ENCODE measurements at places on chromosomes 2 and 18. TPM values are rescaled to one million over a fixed set of nuclear protein-coding genes. Genes with fewer than 3 reads are reported as not detected.

GRCh38 chr2:54271843-54272627 lies 16.0 kb upstream of the TSPYL6 start:
- no peaks in the 10 kb centered on the region for H3K36me3 ChIP-seq
- no peak overlapping the region for H3K27ac ChIP-seq
- H3K27me3 ChIP-seq, result no peaks in the 10 kb centered on the region
- H3K4me1 ChIP-seq, result peaks cover 6% of the 10 kb centered on the region
- no peak overlapping the region for H3K4me3 ChIP-seq
- no peak for DNase-seq

DNA sequence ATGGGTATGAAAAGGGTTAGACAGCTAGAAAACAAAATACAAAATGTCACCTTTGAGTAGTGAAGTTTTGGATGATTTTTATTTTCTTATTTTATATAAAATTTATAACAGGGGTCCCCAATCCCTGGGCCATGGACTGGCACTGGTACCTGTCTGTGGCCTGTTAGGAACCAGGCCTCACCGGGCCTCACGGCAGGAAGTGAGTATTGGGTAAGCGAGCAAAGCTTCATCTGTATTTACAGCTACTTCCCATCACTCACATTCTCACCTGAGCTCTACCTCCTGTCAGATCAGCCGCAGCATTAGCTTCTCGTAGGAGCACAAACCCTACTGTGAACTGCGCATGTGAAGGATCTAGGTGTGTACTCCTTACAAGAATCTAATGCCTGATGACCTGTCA lies 202.8 kb upstream of the TWIST2 start:
- H3K4me1 ChIP-seq, result no peaks in the 10 kb centered on the region
- no peak for DNase-seq
- no peaks in the 10 kb centered on the region for H3K36me3 ChIP-seq
- peak overlapping the region; percentile 63 for H3K27ac ChIP-seq
- H3K27me3 ChIP-seq, result no peaks in the 10 kb centered on the region

GMCL1 gene
- 5.2 TPM for total RNA-seq

DNA sequence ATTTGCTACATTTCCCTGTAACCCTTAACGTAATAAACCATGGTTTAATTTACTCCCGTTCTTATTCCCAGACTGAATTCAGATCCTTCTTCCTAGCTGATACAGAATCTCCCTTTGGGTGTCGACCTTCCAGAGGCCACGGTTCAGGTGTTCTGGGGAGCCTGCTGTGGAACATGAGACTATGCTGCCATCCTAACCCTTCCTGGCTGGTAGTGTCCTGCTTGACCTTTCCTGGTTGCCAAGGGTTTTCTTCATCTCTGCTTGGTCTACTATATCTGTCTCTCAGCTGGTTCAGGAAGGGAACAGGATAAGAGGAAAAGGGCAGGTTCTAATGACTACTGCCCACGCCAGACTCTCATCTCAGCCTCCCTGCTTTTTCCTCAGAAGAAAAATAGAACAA lies 36.5 kb downstream of the STAT1 start:
- no peaks in the 10 kb centered on the region for H3K27me3 ChIP-seq
- H3K36me3 ChIP-seq, result no peaks in the 10 kb centered on the region
- H3K27ac ChIP-seq, result no peak overlapping the region
- peaks cover 49% of the 10 kb centered on the region for H3K4me1 ChIP-seq

DNA sequence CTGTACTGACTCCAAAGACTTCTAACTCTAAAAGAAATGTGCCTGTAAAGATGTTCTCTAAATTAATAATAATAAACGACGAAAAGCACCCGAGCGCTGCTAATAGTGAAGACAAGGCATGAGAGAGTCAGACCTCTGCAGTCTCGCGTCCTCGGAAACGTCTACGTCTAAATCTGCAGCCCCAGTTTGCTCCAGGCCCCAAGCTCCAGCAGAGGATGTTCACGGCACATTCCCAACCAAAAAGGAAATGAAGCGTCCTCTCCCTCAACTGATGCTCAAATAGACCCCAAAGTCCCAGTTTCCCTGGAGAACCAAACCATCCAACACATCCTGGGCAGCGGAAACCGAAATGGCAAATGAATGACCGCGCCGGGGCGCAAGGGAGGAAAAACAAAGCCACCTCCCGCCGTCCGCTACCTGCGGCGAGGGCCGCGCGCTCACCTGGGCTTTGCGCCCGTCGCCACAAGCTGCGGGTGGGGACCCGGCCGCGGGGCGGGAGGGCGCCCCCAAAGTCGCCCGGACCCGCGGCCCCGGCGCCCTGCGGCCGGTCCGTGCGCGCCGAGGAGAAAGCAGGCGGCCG lies 47.1 kb upstream of the CCDC150 start:
- H3K27me3 ChIP-seq, result no peaks in the 10 kb centered on the region
- H3K4me1 ChIP-seq, result no peaks in the 10 kb centered on the region
- peak; percentile 29 for DNase-seq
- H3K27ac ChIP-seq, result peak overlapping the region; percentile 91
- peak overlapping the region; percentile 80 for H3K4me3 ChIP-seq

DNA sequence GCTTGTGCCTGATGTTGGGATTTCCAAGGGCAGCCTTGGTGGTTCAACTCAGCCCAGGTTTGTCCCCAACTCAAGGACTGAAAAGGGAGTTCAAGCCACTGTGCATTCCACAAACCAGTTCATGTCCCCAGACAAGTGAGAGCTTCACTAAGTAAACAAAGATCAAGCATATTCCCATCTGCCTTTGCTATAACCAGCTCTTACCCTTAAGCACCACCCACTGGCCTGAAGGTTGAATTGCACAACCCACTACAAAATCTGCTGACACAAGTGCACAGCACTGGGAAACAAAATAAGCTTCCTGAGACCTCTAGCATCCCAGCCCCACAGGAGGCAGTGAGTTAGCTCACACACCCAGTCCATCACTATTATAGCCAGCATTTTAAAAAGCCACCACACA lies 516.7 kb downstream of the NR4A2 start:
- no peaks in the 10 kb centered on the region for H3K4me1 ChIP-seq
- no peak overlapping the region for H3K27ac ChIP-seq
- DNase-seq, result no peak
- H3K27me3 ChIP-seq, result no peaks in the 10 kb centered on the region
- H3K36me3 ChIP-seq, result no peaks in the 10 kb centered on the region

CNTNAP5 gene
- not detected for total RNA-seq

- H3K36me3 ChIP-seq, result no peaks in the 10 kb centered on the region
- no peaks in the 10 kb centered on the region for H3K4me1 ChIP-seq
- no peak for DNase-seq
- H3K27ac ChIP-seq, result no peak overlapping the region
Observed at GRCh38 chr2:36650031-36650829, 46.3 kb upstream of the VIT start.

PLA2R1 gene
- total RNA-seq, result 1.5 TPM

- no peak overlapping the region for H3K4me3 ChIP-seq
- no peaks in the 10 kb centered on the region for H3K27me3 ChIP-seq
- no peak overlapping the region for H3K27ac ChIP-seq
- no peaks in the 10 kb centered on the region for H3K36me3 ChIP-seq
- peak; percentile 11 for DNase-seq
- H3K4me1 ChIP-seq, result no peaks in the 10 kb centered on the region
Observed at GRCh38 chr2:72024451-72025175, 123.0 kb downstream of the CYP26B1 start.

- H3K4me3 ChIP-seq, result no peak overlapping the region
- H3K4me1 ChIP-seq, result no peaks in the 10 kb centered on the region
Observed at GRCh38 chr18:9906481-9906880, 7.3 kb upstream of the VAPA start.

DNA sequence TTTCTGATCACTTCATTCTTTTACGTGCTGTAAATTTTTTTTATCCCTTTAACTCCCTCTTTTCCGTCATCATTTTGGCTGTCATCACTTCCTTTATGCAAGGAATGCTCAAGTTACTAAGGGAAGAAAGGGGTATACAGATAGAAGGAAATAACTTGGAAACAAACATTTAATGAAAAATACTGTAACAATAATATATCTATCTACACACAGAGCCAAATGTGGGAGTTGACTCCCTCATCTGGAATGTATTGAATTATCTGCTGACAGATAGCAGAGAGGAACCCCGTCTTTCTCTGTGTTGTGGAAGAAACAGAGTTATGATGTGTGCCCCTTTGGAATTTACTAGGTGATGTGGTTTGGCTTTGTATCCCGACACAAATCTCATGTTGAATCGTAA lies 182.5 kb upstream of the NXPH2 start:
- no peak overlapping the region for H3K27ac ChIP-seq
- no peak overlapping the region for H3K4me3 ChIP-seq
- no peaks in the 10 kb centered on the region for H3K27me3 ChIP-seq
- no peaks in the 10 kb centered on the region for H3K4me1 ChIP-seq

- no peaks in the 10 kb centered on the region for H3K36me3 ChIP-seq
- no peak overlapping the region for H3K4me3 ChIP-seq
- H3K27me3 ChIP-seq, result no peaks in the 10 kb centered on the region
- DNase-seq, result no peak
- H3K27ac ChIP-seq, result no peak overlapping the region
Observed at GRCh38 chr2:170404846-170405245, 226.9 kb downstream of the MYO3B start.

DNA sequence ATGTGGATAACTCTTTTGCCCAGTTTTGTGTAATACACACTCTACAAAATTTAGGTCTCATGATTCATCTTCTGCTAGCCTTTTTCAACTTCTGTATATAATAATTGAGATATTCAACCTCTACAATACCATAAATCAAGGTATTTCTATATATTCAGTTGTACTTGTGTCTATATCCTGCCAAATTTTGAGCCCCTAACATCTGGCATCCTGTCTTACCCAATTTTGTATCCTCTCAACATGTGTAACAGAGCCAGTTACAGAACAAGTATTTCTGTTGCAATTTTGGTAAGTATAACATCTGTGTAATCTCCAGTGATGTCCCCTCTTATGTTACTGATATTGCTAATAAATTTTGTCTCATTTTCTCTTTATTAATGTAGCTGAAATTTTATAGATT lies 145.8 kb downstream of the TRIB2 start:
- H3K4me3 ChIP-seq, result no peak overlapping the region
- no peak overlapping the region for H3K27ac ChIP-seq
- DNase-seq, result no peak
- H3K4me1 ChIP-seq, result peaks cover 7% of the 10 kb centered on the region

SPR gene
- 39.2 TPM for total RNA-seq

DNA sequence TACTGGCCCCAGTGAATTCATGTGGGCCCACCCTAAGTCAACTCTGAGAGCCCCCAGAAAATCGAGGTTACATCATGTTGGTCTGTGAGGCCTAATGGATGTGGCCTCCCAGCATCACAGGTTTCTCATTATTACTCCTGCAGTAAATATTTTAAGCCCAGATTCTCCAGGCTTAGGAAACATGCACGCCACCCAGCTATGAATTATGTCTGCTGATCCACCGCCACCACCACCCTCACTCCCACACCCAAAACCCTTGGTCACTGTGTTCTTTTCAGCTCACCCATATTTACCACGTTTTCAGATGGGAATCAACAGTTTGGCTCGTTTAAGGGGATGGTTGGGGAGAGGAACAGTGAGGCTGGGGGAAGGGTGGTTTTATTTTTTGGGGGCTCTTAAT lies 128.6 kb downstream of the NCK2 start:
- no peaks in the 10 kb centered on the region for H3K4me1 ChIP-seq
- no peaks in the 10 kb centered on the region for H3K27me3 ChIP-seq
- no peak for DNase-seq

TANK gene
- 41.5 TPM for total RNA-seq

- DNase-seq, result no peak
- H3K27me3 ChIP-seq, result no peaks in the 10 kb centered on the region
Observed at GRCh38 chr2:216160786-216161185, 51.6 kb downstream of the XRCC5 start.

DNA sequence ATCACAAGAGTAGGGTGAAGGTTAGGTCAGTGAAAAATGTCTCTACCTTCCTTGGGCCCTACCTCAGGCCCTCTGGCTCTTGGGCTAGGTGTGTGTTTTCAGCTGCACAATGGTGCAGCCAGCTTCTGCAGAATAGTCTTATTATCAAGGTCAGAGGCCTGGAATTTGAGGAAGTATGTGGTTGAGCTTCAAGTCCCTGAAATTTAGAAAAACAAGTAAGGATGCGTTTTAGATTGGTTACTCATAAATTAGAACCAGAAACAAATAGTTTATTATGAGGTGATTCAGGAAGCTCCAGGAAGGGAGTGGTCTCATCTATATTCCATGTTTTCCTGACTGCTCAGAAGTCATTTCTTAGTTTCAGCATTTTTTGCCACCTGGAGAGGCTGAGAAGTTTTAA lies 204.2 kb upstream of the CELF4 start:
- no peak overlapping the region for H3K4me3 ChIP-seq
- no peaks in the 10 kb centered on the region for H3K36me3 ChIP-seq
- H3K27ac ChIP-seq, result no peak overlapping the region
- H3K27me3 ChIP-seq, result no peaks in the 10 kb centered on the region
- no peak for DNase-seq
- H3K4me1 ChIP-seq, result no peaks in the 10 kb centered on the region

DNA sequence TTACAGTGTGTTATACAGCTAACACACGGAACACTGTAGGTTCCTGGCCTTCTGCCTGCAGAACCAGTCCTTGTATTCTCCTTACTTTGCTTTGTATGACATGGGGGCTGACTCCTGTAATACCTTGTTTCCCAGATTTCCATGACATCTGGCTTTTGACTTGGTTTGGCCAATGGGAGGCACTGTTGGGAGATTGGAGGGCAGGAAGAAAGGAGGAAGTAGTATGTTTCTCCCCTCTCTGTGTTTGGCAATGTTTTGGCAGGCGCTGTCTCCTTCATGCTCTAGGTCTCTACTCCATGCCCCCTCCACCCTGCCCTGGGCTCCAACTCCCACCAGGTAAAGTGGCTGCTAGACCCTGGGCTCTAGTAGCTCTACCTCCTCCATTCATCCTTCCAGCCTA lies 331.1 kb upstream of the SLC14A2 start:
- H3K27me3 ChIP-seq, result no peaks in the 10 kb centered on the region
- no peaks in the 10 kb centered on the region for H3K36me3 ChIP-seq

- no peaks in the 10 kb centered on the region for H3K36me3 ChIP-seq
- H3K27ac ChIP-seq, result no peak overlapping the region
- no peaks in the 10 kb centered on the region for H3K27me3 ChIP-seq
- no peak for DNase-seq
- no peak overlapping the region for H3K4me3 ChIP-seq
Observed at GRCh38 chr2:21866316-21866715, 742.5 kb downstream of the TDRD15 start.

GRCh38 chr18:36733150-36733549 lies 95.7 kb downstream of the TPGS2 start:
- no peak for DNase-seq
- H3K36me3 ChIP-seq, result no peaks in the 10 kb centered on the region
- H3K4me3 ChIP-seq, result no peak overlapping the region
- no peak overlapping the region for H3K27ac ChIP-seq
- H3K27me3 ChIP-seq, result no peaks in the 10 kb centered on the region
- peaks cover 4% of the 10 kb centered on the region for H3K4me1 ChIP-seq

DNA sequence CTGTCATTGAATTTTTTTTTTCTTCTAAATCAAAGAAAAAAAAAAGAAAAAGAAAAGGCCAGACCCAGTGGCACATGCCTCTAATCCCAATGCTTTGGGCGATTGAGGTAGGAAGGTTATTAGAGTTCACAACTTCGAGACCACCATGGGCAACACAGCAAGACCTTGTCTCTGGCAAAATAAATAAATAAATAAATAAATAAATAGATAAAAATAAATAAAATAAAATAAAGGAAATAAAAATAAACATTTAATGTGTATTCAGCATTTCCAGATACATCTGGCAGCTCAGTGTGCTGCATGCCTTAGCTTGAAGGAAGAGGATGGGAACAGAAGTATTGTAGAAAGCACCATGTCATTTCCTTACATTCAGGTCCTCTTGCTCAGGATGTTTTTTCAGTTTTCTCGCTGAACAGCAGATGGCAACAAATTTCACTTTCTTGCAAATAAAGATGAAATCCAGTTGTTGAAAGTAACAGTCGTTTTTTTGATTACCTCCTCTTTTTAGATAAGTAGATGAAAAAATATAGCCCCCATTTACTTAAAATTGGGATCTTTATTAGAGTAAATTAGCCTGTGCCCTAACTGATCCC lies 25.7 kb upstream of the FAM178B start:
- H3K27ac ChIP-seq, result no peak overlapping the region
- no peak for DNase-seq
- no peaks in the 10 kb centered on the region for H3K4me1 ChIP-seq
- H3K4me3 ChIP-seq, result no peak overlapping the region
- peaks cover 22% of the 10 kb centered on the region for H3K27me3 ChIP-seq

Data from heart left ventricle (tissue), 16 donors.